ENCODE measurements at places on chromosomes 12 and 14.

DNA sequence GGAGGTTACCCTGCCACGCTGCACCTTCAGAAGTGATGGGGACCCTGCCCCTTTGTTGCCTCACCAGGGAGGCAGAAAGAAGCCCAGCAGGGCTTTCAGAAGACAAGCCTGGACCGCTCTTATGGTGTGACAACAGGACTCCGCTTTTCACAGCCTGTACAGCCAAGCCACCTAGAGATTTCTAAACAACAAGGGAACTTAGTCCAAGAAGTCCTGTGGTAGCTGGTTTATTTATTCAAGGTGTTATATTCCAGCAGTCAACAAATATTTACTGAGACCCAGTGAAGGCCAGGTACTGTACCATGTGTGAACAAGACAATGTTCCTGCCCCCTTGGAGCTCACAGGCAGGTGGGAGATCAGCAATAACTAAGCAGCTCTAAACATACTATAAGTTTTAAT, 4.0 kb upstream of the TMEM229B start:
- no peak for DNase-seq

DNA sequence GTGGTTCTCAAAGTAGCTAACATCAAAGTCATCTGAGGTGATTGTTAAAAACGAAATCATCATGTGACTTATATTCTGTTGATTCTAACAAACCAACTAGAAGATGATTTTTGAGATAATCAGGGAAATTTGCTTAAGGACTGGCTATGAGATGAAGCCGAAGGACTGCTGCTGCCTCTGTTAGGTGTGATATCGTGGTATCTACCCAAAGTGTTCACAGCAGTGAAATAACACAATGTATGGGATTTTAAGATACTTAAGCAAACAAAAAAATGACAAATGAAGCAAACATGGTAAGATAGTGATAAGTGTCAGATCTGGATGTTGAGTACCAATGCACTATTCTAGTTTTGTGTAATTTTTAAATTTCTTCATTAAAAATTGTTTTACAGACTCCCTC, 59.1 kb downstream of the GXYLT1 start:
- DNase-seq: no peak

DNA sequence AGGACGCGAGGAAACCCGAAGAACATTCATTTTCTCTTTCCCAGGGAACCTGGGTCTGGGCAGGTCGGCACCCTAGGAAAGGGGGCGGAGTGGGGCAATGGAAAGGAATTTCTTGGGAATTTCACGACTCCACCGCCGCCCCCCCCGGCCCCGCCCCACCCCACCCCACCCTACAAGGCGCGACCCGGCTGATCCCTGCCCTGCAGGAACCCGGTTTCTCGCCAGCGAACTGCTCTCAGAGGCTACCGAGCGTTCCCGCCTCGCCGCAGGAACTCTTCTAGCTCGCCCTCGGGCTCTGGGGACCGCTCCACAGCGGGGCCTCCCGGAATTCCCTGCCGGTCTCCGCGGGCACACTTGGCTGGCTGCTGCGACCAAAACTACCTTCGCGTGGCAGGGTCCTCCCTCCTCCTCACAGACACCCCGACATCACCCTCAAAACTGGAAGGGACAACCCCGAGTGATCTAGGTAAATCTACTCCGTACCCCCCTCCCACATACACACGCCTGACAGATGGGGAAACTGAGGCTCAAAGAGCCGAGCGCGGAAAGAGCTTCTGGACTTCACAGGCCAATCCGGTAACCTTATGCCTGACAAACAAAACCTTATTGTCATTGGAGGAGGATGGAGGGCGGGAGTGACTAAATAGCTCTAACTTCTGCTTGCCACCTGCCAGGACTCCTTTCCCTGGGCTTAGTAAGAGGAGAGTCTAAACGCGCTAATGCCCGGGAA, 785 bp upstream of the ACTN1 start:
- DNase-seq: no peak

GRCh38 chr12:130819681-130820080, 19.4 kb downstream of the STX2 start:
- no peak for DNase-seq

- no peak for DNase-seq
These were observed 8.1 kb upstream of the NIN start for GRCh38 chr14:50839048-50839447.

GRCh38 chr12:88505696-88506095, 74.6 kb downstream of the KITLG start:
- no peak for DNase-seq

- DNase-seq: no peak
These were observed 85.9 kb upstream of the FOXN3 start for GRCh38 chr14:89502966-89503365.

- DNase-seq: no peak
These were observed 129.4 kb downstream of the SCARB1 start for GRCh38 chr12:124734224-124734788.

GRCh38 chr14:54777395-54777794, 125.2 kb downstream of the GCH1 start:
- DNase-seq: no peak

- DNase-seq: no peak
These were observed 39.3 kb downstream of the CHGA start for GRCh38 chr14:92962031-92962830.

DNA sequence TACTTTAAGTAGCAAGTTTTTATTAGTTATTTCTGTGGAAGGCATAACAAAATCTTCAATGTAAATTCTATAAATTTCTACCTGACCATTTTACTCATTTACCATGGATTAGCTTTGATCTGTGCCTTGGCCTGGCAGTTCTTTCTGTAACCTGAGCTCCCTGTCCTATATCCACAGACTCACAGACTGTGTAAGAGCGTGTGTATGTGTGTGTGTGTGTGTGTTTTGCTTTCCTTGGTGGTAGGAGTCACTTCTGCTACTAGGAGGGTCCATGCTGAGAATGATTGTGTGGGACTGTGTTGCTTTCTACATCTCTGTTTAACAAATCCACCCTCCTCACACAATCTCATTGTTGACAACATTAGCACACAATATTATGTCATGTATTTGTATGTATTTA, 221.2 kb upstream of the PELI2 start:
- no peak for DNase-seq

DNA sequence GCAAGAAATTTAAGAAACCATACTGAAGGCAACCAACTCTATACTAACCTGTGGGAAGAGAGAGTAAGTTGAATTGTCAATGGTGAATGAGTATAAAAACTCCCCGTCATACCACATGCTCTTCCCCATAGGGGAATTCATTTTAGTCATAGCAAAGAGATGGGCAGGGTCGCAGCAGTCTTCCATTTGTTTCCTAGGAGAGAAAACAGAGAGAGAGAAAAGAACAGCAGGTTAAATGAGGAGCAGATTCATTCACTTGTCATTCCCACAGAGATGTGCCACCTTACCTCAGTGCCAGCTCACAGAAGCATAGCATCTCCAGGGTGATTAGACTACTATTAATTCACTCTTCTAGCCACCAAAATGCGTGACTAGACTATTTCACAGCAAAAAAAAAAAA, 47.4 kb downstream of the ST8SIA1 start:
- DNase-seq: no peak

GRCh38 chr14:99273766-99274345, 1.9 kb upstream of the BCL11B start:
- peak; percentile 55 for DNase-seq

DNA sequence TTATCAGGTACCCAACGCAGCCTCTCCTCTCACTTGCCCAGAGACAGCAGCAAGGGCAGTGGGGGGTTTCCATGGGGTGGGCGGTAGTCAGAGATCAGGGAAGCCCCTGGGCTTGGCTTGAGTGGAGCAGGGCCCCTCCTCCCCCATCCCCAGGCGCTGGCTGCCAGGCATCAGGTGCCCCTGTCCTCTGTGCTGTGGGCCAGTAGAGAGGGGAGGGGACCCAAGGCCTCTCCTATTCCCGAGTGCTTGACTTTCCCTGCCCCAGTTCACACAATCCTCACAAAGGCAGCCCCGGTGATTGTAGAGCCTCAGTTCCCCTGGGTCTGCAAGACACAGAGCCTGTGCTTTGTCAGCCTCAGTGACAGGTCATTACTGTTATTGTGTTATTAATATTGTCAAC, 57.7 kb downstream of the MVK start:
- DNase-seq: no peak

DNA sequence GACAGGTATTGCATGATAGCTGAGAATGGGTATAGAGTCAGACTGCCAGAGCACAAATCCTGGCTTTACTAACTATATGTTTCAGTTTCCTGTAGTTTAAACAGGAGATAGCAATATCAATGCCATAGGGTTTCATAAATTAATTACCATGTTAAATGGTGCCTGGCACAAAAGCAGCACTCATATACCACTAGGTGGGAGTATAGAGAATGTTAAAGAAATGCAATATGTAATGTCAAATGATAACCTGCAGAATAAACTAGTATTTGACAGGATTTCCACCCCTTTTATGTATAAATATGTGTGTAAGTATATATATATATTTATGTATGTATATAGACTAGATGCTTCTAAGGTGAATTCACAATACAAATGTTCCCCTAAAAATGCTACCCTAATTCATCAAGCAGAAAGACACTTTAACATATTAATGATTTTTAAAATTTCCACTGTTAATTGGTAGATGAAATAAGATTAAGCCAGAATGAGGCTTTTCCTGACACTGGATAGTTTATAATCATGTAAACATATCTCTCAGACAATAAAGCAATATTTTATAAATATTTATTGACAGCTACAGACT, 8.6 kb downstream of the WDR89 start:
- DNase-seq: no peak

DNA sequence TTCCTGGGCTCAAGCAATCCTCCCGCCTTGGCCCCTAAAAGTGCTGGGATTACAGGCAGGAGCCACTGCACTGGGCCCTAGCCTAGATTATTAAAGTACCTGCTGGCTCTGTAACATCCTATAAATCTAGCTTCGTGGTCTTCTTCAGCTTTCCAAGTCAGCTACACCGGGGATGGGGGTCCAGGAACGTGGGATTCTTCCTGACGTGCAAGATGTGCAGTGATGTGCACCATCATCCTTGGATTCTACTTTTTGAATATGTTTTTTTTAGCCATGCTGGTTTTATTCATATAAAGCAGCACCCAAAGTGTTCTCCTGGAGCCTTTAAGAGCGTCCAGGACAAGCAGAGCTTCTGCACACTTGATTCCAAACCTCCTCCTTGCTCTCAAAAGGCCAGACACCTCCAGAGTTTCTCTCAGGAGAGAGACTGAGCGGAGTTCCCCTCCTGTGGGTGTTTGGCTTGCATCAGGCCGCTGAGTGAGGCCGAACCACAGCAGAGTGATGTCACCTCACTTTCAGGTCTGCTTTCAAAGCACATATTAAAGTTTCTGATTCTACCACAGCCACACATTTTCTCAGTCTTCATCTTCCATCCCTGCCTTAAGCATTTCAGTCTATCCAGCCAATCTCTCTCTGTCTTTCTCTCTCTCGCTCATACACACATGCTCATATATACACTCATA, 33.4 kb downstream of the VCPKMT start:
- peak; percentile 92 for DNase-seq

GRCh38 chr14:69841656-69842055, 37.6 kb upstream of the SMOC1 start:
- no peak for DNase-seq

GRCh38 chr12:19885093-19885812, 446.0 kb downstream of the AEBP2 start:
- no peak for DNase-seq

GRCh38 chr12:113786107-113786506, 180.0 kb downstream of the RBM19 start:
- no peak for DNase-seq

DNA sequence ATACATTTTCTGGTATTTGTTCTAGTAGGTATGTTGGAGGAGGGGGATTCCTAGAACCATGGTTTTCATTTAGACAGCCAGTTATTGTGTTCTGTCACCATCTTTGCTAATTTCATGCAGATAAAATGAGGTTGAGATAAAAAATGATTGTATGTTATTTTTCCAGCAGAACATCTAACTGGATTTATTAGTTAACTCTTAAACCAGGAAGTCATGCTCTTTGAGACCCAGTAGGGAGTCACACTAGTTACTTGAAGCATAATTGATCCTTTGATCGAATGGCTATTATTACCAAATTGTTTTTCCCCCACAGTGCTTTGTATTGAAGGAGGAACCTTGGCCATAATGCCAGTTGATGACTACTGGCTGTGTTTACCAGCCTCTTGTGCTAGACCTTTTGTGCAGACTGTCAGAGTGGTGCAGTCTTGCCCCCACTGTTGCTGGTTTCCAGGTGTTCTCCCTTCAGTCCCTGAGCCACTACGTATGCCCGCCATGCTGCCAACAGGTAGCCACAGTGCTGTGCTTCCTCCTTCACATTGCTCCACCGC, 6.0 kb downstream of the EID3 start:
- no peak for DNase-seq

DNA sequence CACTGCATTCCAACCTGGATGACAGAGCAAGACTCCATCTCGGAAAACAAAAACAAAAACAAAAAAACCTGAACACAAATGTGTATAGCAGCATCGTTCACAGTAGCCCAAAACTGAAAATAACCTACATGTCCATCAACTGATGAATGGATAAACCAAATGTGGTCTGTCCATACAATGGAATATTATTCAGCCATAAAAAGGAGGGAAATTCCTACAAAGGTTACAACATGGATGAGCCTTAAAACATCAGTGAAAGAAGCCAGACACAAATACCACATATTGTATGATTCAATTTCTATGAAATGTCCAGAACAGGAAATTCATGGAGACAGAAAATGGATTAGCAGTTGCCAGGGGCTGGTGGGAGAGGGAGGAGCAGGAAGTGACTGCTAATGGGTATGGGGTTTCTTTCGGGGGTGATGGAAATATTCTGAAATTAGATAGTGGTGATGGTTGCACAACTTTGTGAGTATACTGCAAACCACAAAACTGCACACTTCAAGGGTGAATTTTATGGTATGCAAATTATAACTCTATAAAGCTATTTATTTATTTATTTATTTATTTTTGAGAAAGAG, 4.0 kb downstream of the MYL2 start:
- no peak for DNase-seq

GRCh38 chr12:65113621-65114035, 7.5 kb downstream of the WIF1 start:
- no peak for DNase-seq

GRCh38 chr12:94025068-94025467, 123.3 kb upstream of the PLXNC1 start:
- no peak for DNase-seq

- no peak for DNase-seq
These were observed 8.6 kb upstream of the SSTR1 start for GRCh38 chr14:38199076-38199475.

DNA sequence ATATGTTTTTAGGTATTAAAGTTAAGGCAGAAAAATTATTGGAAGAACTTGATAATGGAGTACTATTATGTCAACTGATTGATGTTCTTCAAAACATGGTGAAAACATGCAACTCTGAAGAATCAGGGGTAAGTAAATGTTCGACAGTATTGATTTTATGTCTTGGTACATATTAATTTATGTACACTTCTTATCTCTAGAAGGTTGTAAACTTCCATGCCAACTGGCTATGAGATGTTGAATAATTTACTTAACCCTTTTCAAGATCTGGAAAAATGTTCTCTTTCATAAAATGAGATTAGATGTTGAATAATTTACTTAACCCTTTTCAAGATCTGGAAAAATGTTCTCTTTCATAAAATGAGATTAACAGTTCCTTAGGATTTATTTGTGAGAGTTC, 28.1 kb downstream of the GAS2L3 start:
- no peak for DNase-seq

- DNase-seq: no peak
These were observed 5.1 kb upstream of the DYNC1H1 start for GRCh38 chr14:101959277-101959676.

Measured in CD8-positive, alpha-beta T cell (primary cell).